ENCODE measurements at places on chromosomes 2 and 18.
A peak's percentile ranks its signal among the peaks of the same experiment; 100 is the strongest.

GRCh38 chr2:197972587-197972986 lies 168.2 kb downstream of the PLCL1 start:
- no peak for DNase-seq

DNA sequence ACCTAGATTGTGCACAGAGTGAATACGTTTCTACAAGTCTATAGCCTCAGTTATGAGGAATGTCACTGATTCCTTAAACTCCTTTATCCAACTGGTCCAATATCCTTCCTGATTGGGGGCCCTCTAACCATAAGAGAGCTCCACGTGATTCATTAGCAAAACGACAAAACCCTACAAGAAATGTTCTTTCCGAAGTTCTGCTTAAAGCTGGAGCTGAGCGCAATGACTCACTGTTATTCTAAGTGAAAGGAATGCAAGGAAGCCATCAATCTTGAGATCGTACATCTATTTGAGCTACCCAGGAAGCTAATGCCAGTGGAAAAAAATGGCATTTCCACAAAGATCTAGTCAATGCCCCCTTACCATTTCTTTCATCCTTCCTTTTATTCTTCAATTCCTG lies 354.9 kb upstream of the CDH20 start:
- no peak for DNase-seq

DNA sequence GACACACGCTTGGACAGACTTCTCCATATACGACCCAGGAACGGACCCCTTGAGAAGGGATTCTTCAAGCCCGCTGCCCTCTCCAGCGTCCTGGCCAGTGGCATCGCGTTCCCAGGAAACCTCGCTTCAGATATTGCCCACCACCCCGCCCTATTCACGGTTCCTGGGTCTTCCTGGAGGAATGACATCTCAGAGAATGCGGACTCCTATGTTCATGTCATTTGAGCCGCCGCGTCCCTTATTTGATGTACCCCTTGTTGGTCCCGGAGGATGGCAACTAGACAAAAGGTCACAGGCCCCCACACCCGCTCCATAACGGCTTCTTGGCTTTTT lies 588 bp upstream of the CCDC93 start:
- peak; percentile 67 for DNase-seq

- no peak for DNase-seq
Observed at GRCh38 chr2:97774425-97774824, 61.0 kb downstream of the ZAP70 start.

DNA sequence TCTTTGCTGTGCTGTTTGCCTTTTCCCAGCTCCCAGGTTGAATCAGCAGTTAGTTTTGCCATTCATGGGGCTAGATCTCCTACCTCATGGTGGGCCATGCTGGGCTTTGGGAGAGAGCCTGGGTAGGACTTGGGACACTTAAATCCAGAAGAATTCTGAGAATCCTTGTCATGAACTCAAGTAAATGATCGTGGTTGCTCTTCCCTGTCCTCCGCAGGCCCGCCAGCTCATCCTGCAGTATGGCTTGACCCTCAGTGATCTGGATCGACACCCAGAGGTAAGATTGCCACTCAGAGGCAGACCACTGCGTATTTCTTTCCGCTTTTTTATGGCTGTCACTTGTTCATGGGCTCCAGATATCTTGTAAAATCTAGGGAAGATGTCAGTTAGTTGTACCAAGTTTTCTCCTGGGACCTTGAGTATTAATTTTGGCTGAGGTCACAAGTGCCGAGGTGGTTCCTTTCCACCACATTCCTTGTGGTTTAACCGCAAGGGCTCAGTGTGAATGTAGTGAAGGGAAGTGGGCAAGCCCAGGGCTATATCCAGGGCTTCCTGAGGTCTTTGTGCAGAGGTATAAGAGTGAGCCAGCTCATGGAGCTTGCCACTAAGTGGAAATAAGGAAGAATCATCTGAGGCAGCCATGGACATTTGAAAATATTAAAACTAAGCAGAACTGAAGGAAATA lies 37.7 kb downstream of the RPIA start:
- no peak for DNase-seq

- DNase-seq = no peak
Observed at GRCh38 chr2:58620093-58620492, 379.0 kb upstream of the FANCL start.

DNA sequence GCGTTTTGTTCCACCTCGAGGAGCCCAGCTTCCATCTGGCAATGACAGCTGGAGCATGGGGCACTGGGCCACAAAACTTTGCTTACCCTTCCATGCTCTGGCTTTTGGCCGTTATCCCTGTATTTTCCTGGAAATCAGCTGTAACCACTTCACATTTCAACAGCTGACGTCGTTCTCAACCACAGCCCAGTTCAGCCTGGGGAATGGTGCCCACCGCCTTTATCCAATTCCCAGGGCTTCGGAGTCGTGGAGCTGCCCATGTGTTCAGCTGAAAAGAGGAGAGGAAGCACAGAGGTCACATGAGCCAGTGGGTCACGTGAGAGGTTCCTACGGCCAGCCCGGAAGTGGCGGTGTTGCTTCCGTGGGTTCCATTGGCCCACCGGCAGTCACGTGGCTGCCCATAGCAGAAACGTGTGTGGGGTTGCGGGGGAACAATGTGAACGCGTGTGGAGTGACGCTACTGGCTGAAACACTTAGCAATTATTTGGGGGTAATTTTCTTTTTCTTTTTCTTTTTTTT lies 16.7 kb upstream of the EDAR start:
- DNase-seq = no peak

DNA sequence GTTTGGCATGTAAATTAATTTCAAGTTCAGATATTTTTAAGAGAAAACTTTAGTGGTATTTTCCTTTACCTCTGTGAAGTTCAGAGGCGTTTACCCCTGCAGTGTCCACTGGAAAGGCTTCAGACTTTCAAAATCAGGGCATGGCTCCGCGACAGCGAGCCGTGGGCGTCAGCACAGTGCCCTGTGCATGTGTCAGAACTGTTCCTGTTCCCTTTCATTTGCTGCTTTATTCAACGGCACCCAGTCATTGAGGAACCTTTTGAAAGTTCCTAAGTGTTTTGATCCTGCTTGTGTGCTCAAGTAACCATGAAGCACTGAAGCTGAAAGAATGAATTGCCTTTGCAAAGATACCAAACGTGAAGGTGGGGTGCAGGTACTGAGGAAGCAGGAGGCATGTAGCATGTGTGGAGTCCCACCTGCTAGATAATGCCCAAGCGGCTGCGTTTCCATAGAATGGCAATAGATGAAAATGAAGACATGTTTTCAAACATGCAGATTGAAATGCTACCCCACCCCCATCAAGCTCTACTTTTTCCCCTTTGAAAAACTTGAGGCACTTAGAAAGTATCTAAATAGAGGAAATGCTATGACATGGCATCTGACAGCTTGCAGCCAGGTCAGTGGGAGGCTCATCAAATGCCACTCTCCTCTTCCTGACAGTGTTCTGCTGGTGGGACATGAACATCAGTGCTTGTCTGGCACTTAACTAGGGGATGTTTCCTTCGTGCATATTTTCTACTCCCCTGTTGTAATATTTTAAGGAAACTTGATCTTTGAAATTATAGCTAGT lies 148.6 kb downstream of the ZNF236 start:
- no peak for DNase-seq

GRCh38 chr2:100923461-100924060 lies 78.5 kb upstream of the RPL31 start:
- no peak for DNase-seq

DNA sequence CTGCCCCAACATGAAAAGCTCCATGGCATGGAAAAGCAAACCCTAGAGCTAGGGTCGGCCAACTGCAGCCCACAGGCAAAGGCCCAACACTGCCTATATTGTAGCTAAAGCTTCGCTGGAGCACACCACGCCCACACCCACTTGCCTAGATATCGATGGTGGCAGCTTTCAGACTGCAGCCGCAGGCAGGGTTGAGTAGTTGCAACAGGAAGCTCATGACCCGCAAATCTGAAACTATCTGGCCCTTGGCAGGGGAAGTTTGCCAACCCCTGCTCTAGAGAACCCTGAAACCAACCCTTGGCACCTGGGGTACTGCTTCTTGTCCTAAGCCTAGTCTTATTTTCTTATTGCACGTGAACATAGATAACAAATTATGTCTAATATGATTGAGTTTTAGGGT lies 250.0 kb downstream of the SOX11 start:
- DNase-seq = no peak

DNA sequence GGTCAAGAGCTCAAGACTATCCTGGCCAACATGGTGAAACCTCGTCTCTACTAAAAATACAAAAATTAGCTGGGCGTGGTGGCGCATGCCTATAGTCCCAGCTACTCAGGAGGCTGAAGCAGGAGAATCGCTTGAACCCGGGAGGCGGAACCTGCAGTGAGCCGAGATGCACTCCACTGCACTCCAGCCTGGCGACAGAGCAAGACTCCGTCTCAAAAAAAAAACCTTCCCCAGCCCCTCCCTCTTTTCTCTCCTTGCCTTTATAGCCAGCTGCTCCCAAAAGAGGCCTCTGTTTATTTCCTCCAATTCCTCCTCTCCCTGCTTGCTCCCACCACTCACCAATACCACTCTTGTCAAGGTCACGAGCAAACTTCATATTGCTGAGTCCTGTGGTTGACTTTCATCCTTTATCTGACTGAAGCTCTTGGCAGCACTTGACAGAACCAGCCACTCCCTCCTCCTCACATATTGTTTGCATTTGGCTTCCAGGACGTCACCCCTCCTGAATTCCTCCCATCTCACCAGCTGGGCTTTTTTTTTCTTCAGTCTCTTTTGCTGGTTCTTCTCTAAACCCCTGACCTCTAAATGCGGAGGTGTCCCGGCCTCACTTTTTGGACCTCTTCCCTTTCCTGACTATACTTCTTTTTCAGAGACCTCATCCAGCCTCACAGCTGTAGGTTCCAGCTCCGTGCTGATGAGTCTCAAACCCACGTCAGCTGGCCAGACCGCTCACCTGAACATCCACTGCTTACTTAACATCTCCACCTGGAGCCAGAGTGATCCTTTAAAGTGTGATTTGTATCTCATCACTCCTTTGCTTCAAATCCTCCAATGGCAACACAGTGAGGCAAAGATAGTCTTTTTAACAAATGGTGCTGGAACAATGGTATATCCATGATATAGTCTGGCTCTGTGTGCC lies 84.6 kb upstream of the CAB39 start:
- no peak for DNase-seq

Data from Right ventricle myocardium inferior (tissue), 1 donor.